ENCODE measurements at places on chromosomes 13 and 19.
A peak's percentile ranks its signal among the peaks of the same experiment; 100 is the strongest.

GRCh38 chr19:15235781-15236180 lies 3.5 kb upstream of the EPHX3 start:
- DNase-seq, result no peak

DNA sequence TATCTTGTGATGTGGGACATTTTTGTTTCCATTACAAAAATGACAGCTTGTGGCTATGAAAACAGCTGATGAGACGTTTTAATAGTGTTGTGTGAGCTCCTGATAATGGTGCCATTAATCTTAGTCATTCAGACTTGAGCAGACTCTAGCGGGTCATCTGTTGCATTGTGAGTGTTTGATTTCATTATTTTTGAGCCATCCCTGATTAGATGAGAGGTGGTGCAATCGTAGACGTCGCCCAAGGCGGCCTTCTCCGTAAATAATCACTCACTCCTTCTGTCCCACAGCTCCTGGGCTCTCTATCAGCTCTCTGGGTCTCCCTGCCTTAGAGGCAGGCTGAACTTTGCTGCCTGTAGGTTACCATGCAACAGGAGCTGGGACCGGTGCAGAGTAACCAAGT lies 528.0 kb upstream of the SGCG start:
- DNase-seq, result no peak

GRCh38 chr19:49676136-49676783 lies 811 bp upstream of the PRMT1 start:
- DNase-seq, result no peak

DNA sequence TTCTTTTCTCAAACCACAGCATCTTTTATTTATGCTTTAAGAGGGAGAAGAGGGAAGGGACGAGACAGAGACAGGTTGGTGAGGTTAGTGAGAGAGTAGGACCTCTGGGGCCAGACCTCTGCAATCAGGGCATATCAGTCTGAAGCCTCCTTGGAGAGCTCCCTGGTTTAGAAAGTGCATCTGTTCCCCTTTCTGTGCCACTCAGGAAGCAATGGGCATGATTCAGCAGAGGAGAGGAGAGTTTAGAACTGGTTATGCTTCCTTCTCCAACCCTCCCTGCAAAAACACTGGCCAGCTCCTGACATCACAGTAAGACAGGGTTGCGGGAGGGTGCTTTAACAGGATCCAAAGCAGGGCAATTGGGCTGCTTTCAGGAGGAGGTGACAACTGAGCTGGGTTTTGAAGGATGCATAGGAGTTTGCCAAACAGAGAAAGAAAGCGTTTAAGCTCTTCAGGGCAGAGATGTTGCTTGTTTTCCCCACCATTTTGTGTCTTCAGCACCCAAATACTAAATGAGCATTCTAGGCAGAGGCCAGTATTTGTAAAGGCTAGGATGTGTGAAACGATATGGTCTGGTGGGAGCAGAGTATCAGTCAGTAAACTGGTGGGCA lies 33.1 kb downstream of the CERS4 start:
- DNase-seq, result no peak

GRCh38 chr19:8517551-8518442 lies 3.8 kb upstream of the ZNF414 start:
- DNase-seq, result no peak

GRCh38 chr13:111488486-111489132 lies 168.2 kb downstream of the TEX29 start:
- no peak for DNase-seq

- DNase-seq, result no peak
These were observed 1017.4 kb downstream of the EFNB2 start for GRCh38 chr13:105518086-105518485.

- DNase-seq, result no peak
These were observed 82.6 kb downstream of the PCDH9 start for GRCh38 chr13:67147342-67148133.

DNA sequence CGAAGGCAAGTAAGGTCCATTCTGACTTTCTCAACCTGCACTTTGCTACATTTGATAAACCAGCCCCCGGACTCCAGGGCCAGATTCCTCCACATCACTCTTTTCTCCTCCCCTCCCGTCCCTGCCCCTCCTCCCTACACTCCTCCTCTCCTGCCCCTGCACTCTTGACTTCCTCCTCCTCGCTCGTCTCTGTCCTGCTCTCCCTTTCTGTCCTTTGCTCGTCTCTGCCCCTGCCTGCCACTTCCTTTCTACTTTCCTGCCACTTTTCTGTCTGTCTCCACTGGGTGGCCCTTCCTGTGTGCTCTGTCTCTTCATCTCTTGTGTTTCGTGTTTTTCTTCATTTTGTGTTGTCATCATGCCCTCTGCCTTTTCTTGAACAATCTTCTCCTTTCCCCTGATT lies 7.0 kb downstream of the U2AF2 start:
- DNase-seq, result no peak

DNA sequence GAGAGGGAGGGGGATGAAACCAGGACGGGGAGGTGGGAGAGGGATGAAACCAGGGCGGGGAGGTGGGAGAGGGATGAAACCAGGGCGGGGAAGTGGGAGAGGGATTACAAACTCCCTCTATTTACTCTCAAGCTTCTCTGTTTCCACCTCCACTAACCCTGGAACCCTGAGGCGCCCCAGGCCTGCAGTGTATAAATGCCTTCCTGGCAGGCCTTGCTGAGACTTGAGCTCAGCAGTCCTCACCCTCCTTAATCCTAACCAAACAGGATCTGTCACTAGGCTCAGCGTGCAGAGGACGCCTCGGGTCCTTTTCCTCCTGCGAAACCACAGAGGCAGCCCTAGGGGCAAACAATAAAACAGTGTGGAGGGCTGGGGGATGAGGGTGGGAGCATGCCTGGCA lies 32.1 kb upstream of the OR1M1 start:
- DNase-seq, result no peak

- peak; percentile 15 for DNase-seq
These were observed 28.9 kb downstream of the AP2S1 start for GRCh38 chr19:46821512-46822409.

GRCh38 chr13:75879656-75880055 lies 243.5 kb downstream of the LMO7 start:
- DNase-seq, result no peak

GRCh38 chr19:55247621-55248099 lies 11.2 kb downstream of the PPP6R1 start:
- DNase-seq, result no peak

- DNase-seq, result peak; percentile 41
These were observed 9.3 kb downstream of the POU2F2 start for GRCh38 chr19:42122691-42123607.

DNA sequence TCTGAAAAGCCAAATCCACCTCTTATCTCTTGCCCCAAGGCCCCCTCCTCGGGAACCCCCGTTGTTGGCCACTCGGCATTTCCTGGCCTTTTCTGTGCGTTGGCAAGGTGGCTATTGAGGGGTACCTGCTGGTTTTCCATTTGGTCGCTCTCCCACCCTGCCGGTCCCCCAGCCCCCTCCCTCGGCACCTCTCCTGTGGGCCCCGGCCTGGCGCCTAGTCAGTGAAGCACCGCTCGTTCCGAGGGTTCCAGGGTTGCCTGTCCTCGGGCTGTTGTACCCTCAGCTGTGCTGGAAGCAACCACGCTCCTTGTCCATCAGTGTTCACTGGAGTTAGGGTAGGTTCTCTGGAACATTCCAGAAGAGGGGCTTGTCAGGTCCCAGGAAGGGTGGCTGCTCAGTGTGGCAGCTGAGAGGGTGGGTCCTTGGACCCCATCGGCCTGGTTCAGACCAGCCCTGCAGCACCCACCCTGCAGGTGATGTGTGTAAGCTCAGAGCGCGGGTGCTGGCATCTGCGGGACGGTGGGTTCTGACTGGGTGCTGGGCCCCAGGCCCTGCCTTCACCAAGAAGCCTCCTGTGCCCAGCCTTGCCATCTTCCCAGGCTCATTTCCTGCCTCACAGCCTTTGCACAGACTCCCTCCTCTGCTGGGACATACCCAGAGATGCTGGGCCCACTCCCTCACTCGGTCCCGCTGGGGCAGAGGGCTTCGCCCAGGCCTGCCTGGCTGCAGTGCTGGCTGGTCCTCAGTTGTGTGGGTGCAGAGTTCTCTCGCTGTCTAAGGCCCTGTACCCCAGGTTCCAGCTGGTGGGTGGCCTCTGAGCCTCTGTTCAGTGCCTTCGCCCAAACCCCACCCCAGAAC lies 21.3 kb downstream of the NKPD1 start:
- DNase-seq, result no peak

DNA sequence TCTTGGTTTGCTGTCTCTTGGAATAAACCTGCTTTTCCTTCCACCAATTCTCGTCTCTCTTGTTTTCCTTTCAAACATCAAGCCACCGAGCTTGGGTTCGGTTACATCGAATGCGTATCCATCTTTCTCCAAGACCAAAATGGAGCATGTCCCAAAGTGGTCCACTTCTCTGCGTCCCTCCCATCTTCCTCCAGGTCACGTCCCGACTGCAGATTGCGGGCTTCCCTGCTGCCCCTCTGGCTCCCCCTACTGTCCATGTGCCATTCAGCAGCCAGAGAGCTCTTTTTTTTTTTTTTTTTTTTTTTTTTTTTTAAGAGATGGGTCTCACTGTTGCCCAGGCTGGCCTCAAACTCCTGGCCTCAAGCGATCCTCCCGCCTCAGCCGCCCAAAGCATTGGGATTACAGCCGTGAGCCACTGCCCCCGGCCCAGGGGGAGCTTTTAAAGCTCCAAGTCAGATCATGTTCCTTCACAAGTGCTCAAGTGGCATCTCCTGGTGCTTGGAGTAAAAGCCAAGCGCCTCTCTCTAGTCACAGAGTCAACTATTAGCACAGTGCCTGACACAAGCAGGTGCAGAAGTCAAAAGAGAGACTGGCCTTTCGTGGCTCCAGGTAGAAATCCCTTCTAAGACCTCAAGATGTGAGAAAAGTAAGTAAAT lies 10.0 kb downstream of the COL5A3 start:
- DNase-seq, result peak; percentile 33

GRCh38 chr19:791007-791566 lies 6.2 kb upstream of the PTBP1 start:
- no peak for DNase-seq

DNA sequence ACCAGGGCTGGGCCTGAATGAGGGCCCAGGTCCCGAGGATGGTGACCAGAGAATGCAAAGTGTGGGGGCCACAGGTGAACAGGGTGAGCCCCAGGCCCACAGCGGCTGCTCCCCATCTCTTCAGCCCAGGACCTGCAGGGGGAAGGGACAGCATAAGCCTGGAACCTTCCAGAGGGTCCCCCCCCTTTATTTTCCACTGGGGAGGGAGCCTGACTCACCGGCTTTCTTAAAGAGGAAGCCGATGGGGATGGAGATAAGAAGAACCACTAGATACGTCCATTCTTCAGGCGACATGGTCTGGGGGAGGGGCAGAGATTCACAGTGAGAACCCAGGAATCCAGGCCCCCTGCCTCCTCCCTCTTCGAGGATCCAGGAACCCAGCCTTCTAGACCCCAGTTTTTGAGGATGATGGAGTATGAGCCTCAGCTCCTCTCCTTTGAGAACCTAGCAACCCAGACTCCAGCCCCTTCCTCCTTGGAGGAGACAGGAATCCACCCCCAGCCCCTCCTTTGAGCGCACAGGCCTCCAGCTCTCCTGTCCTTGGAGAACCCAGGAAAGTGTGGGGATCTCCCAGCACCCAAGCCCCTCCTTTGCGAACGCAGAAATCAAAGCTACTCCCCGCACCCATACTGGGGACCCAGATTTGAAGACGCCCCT lies 1.0 kb downstream of the MBOAT7 start:
- DNase-seq, result no peak

GRCh38 chr13:41500511-41500910 lies 43.2 kb downstream of the RGCC start:
- no peak for DNase-seq

- no peak for DNase-seq
These were observed 907 bp downstream of the ZNF569 start for GRCh38 chr19:37466277-37466797.

GRCh38 chr13:48531416-48532255 lies 1.2 kb downstream of the RCBTB2 start:
- no peak for DNase-seq
